NCI-H2081 (cell line): ENCODE measurements at places on chromosomes 11 and 22.

DNA sequence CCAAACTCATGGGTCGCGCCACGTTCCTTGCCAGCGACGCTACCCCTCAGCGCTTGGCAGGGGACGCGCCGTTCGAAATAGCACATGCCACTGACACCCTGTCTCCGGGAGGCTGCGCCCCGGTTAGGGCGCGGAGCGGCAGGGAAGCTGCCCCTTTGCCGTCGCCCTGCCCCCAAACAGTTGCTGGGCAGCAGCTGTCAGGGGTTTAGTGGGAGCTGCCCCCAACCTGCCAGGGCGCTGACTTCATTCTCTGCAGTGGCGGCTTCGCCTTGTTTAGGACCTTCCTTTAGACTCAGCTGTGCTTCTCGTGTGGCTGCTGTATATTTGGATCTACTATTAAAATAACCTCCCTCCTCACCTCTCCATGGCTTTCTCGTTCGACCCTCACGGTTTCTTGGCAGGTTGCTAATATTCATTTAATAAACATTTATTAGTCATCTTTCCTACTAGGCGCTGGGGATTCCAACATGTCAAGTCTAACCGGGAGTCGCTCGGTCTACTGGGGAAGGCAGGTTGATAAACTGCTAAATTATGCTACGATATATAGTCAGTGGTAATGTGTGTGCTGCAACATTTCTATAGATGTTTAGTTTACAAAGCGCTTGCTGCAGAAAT lies 782 bp downstream of the TMEM109 start:
- DNase-seq = no peak

- no peak for DNase-seq
These were observed 160.4 kb downstream of the INSC start for GRCh38 chr11:15275141-15275540.

DNA sequence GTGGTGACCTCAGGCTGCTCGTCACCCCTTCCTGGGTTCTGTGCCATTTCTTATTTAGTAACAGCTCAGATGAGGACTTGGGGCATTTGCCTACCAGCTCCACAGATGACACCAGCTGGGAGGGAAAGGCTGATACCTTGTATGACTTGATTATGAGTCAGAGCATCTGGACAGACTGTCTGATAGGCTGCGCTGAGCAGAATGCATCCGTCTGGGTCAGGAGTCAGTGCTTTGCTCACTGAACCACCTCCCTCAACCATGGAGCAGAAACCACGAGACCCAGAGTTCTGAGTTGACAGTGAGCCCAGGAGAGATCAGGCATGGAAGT lies 6.8 kb downstream of the ST14 start:
- no peak for DNase-seq

- no peak for DNase-seq
These were observed 11.4 kb upstream of the CAT start for GRCh38 chr11:34427186-34427805.

- DNase-seq = no peak
These were observed 9.6 kb downstream of the PNPLA5 start for GRCh38 chr22:43882122-43882767.
